Stimulated activated CD8-positive, alpha-beta memory T cell treated with anti-CD3 and anti-CD28 coated beads, Interleukin-2, amount 100 ng/mL, for 48 hours (primary cell): ENCODE measurements at places on chromosomes 16 and 17.

DNA sequence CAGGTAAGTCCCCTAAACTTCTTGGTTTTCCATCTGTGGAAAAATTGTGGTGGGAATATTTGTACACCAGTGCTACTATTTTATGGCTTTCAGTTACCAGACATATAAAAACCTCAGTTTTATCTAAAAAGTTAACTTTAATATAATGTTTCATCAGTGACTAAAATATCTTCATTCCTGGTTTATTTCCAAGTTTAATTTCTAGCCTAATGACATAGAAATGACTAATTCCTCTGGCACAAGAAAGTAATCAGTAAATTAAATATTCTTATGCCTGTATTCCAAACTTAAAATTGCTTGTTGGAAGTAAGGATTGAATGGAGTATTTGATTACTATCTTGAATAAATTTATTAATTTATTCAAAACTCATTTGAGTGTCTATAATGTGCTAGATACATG, 757.0 kb downstream of the CDH11 start:
- DNase-seq, result no peak

DNA sequence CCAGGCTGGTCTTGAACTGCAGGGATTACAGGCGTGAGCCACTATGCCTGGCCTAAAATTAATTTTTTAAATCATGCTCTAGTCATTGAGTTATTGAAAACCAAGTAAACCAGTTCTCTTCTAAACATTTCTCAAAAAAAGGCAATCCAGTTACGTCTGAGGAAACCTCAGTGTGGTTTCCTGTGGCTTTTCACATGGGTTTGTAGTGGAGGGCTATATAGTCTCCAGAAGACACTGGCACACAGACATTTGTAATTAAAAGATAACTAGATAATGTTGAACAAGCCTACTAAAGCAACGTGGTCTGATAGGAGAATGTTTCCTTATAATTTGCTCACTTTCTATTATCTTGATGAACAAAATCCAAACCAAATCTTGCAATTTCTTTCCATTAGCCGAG, 5.2 kb upstream of the TOB1 start:
- DNase-seq, result no peak

DNA sequence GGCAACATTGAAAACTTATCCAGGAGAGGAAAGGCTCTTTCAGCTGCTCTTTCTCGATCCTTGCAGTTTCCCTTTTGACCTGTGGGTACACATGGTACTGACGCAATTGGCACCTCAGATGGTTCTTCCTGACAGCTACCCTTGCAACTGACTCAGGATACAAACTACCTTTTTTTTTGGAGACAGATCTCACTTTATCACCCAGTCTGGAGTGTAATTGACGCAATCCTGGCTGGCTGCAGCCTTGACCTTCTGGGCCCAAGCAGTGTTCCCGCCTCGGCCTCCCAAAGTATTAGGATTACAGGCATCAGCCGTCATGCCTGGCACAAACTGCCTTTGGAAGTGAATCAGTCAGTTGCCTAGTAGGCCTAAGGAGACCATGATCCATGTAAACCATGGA, 607.2 kb downstream of the WWOX start:
- DNase-seq, result no peak

DNA sequence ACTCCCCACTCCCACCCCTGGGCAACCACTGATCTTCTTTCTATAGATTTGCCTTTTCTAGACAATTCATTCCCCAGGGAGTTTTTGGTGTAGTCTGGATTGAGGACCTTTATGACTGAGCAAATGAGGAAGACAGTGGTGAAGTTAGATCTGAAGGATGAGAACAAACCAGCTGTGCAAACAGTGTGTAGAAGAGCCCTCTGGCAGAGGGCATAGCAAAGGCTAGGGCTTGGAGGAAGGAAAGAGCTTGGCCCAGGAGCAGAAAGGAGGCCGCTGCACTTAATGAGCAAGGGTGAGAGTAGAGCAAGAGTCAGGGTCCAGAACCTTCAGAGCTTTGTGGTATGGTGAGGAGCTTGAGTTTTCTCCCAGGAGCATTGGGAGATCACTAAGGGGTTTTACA, 352.7 kb downstream of the CA10 start:
- no peak for DNase-seq

GRCh38 chr17:73747221-73748002, 103.2 kb upstream of the SDK2 start:
- no peak for DNase-seq

- no peak for DNase-seq
These were observed 952.6 kb upstream of the SOX9 start for GRCh38 chr17:71168053-71168741.

DNA sequence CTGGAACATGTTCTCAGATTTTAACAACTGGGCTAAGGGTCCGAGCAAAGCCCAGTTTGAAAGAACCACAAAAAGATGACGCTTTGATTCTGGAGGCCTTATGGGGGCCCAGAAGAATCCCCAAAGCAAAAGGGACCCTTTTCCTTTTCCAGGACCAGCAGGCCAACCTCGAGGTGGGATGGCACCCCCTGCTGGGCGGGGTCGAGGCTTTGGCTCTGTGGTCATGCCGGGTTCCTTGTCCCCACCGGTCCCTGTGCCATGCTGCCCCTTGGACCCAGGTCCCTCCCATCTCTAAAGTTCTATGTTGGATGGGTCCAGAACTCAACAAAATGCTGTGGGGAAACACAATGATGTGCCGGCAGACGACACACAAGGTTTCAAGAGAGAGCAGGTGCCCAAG, 30.9 kb downstream of the TMEM204 start:
- no peak for DNase-seq

DNA sequence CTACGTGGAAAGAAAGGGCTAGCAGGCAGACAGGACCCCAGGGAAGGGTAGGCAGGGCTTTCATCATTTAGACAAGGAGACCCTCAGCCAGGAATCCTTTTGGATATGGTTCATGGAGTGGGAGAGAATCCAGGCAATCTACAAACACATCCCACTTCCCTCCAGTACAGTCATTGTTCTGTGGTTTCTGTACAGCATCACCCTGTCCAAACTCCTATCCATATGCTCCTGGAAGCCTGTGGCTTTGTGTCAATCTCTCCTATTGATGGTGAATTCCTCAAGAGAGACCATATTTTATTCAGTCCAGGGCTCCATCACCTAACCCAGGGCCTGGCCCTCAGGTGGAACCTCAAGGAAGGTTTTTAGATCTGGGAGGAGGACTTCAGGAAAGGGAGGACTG, 99.2 kb downstream of the SPACA3 start:
- DNase-seq, result no peak

- no peak for DNase-seq
These were observed 103.5 kb upstream of the TNRC6C start for GRCh38 chr17:77854759-77855745.

DNA sequence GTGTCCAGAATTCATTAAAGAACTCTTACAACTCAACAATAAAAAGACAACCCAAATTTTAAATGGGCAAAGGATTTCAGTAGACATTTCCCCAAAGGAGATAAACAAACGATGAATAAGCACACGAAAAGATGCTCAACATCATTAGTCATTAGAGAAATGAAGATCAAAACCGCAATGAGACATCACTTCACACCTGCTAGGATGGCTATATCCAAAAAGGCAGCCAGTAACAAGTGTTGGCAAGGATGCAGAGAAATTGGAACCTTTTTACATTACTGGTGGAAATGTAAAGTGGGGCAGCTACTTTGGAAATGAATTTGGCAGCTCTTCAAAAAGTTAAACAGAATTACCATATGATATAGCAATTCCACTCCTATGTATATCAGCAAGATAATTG, 42.0 kb downstream of the PITPNM3 start:
- DNase-seq, result no peak

- DNase-seq, result no peak
These were observed 267.9 kb upstream of the CCL2 start for GRCh38 chr17:33987162-33987561.

DNA sequence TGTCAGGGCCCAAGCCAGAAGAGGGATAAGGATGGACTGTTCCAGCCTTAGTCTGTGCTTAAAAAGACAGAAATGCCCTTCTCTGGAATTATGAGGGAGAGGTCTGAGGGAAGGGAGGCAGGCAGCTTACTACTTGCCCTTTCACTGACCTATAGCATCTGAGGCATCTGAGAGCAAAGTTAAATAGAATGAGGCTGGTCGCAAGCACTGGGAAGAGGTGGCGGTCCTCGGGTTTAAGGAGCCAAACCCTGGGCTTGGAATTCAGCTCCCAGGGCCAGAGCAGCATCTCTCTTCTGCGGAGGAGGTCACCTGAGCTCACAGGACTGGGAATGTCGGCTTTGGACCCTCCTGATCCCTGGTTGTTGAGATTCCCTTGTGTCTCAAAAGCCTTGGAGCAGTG, 3.1 kb upstream of the LIMD2 start:
- DNase-seq, result no peak

DNA sequence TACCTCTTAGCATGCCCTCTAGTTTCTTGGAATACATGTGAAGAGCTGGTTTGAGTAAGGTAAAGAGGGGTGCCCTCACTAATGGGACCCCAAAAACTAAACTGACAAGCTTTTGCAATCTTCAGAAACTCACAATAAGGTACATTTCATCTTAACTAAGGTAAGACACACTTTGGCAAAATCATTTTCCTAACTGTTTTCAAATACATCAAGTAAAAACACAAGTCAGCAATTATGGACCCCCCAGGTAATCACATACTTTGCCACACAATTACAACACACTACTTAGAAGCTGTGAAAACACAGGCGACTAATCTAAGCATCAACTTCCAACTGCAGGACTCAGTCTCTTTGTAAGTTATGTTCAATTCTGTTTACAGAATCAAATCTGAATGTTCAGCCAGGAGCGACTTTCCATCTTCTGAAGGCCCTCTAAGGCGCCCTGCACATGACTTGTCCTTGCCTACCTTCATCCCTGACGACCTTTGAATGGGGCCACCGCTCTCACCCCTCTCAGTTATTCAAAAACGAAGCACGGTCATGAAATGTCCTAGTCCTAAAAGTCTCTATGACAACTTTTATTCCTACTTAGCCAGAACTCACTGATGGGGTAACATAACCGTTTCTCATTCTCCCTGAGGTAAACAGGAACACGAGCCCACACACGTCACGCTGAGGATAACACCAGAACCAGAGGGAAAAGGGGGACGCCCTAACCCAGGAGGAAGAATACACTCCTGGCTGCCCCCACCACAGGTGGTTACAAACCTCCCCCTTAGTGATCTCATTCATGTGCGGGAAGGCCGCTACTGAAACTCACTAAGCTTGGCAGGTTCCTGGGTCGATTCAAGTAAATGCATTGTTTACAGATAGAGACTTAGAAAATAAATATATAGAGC, 5.5 kb downstream of the CREBBP start:
- no peak for DNase-seq

- DNase-seq, result no peak
These were observed 14.7 kb upstream of the CMTR2 start for GRCh38 chr16:71303938-71304337.

DNA sequence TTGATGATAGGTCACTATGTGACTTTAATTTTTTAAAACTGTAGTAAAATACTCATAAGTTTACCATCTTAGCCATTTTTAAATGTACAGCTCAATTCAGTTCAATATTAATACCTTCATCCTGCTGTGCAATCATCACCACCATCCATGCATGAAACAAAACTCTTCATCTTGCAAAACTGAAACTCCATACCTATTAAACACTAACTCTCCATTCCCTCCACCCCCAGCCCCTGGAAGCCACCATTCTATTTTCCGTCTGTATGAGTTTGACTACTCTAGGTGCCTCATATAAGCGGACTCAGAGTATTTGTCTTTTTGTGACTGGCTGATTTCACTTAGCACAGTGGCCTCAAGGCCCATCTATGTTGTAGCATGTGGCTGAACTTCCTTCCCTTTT, 9.4 kb upstream of the CNEP1R1 start:
- no peak for DNase-seq

- DNase-seq, result no peak
These were observed 217.8 kb upstream of the GSE1 start for GRCh38 chr16:85395207-85395912.

- DNase-seq, result no peak
These were observed 230.3 kb downstream of the MRTFB start for GRCh38 chr16:14301169-14302030.

DNA sequence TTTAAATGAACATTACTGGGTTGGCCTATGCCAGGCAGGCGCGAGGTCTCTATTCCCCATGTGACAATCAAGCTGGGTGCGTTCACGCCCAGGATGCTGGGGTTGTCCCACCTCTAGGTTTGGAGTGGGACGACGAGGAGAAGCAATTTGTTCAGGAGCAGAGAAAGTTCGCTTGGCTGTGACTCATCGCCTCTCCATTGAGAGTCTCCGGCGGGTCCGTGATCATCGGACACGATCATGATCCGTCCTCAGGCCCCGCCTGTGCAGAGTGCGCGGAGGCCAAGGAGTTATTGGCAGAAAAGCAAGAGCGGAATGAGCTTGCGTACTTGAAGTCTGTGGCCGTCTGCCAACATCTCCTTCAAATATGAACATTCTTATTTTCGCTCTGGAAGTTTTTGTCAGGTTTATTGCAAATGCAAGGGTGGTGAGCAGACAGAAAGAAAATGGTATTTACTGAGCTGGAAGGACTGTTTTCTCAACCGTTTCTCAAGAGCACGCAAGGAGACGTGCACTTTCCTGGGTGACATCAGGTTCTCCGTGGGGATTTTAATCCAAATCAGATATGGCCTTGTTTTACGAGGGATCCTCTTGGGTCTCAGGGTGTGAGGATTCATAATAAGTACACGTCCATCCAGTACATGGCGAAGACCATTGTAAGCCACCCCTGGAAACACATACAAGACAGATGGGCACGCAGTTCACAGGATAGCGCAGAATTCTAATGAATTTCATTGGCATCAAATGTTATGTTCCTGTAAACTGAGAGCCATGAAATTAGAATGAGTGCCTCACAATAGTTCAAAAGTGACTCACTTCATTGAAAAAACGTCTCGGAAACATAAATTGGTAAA, 70.1 kb upstream of the CREBBP start:
- DNase-seq, result no peak

DNA sequence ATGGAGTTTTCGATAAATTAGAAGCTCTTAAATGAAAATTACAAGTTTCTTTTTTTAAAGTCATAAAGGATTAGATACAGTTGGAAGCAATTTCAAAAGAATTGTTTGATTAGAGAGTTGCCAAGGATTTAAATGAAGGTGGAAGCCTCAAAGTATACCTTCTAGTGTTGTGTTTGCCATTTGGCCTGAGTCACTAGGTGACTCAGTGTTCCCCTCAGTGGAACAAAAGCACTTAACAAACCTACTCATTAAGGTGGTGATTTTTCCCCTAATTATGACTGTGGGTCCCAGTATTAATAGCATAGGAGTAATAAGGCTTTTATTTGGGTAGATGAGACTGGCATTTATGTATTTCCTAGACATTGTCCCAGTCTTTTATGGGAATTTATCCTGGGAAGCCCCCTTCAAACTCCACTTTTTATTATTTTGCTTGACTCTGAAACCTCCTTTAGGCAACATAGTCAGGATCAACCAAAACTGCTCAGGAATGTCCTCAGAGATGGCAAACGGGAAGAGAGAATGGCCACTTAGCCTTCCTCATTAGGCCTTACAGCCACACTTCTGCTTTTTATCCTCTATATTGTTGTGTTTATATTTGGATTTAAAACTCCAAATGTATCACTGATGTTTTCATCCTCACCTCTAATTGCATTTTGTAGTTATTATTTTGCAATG, 161.0 kb downstream of the FTO start:
- DNase-seq, result no peak
